Activated T-cell treated with anti-CD3 and anti-CD28 coated beads for 4 hours (primary cell): ENCODE measurements at places on chromosomes 1 and 21.

DNA sequence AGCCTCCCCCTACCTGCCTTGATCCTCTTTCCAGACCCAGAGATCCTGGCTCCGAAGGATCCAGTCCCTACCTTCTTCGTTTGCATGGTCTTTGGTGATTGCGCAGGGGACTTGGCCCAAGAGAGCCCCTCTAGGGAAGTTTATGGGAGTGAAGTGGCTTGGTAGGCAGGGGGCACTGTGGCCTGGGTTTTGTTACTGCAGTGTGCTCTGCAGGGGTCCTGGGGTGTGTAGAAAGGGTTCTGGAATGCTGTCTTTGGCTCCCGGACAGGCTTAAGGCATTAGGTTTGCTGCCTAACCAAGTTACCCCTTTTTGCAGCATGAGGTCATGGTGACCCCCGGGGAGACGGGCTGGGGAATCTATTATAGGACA, 3.8 kb downstream of the ATP8B2 start:
- DNase-seq, result no peak

DNA sequence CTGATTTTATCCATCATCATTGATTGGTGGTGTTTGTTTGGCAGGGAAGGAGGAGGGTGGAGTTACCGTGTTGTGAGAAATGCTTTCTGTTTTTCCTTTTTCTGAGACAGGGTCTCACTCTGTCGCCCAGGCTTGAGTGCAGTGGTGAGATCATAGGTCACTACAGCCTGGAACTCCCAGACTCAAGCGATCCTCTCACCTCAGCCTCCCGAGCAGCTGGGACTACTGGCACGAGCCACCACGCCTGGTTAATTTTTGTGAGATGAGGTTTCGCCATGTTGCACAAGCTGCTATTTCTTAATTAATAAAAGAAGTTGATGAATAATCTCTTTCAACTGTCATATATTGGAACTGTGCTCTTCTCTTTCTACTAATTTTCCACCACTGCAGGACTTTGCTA, 44.3 kb downstream of the HUNK start:
- no peak for DNase-seq

GRCh38 chr1:67440339-67440738, 10.1 kb upstream of the SERBP1 start:
- no peak for DNase-seq

GRCh38 chr1:203250911-203251310, 21.4 kb upstream of the CHIT1 start:
- no peak for DNase-seq

DNA sequence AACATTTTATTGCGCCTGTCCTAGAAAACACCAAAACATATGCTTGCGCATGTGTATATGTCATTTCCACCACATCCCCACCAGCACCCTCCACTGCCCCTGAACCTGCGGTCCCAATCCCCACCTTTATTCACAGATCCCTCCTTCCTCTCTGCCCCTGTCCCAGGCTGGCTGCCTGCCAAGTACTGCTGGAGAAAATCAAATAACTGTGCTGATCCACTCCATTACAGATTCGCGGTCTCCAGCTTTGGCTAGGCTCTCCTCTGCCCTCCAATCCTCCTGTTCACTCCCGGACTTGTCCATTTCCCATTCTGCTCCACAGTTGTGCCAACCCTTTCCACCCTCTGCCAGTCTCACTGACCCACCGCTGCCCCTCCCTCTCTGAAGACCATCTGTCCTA, 59.3 kb upstream of the GJB5 start:
- DNase-seq, result no peak

GRCh38 chr1:68433395-68433794, 16.4 kb downstream of the RPE65 start:
- no peak for DNase-seq

DNA sequence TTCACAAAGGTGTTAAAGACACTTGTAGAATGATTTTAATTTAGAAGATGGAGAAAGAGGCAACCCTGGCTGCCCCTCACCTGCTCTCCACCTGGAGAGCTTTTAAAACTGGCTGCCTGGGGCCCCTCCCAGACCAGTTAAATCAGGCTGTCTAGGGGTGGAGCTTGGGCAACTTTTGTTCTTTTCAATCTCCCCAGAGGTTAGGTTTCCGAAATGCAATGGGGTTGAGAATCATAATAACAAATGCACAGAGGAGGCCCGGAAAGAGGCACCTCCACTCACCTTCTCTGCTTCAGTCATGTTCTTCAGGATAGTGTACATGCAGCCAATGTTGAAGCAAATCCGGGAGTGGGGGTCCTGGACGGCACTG, 400 bp downstream of the NCF2 start:
- DNase-seq, result no peak

- no peak for DNase-seq
Observed at GRCh38 chr1:66495495-66495894, 38.5 kb upstream of the SGIP1 start.

- no peak for DNase-seq
Observed at GRCh38 chr1:192805832-192806323, 3.0 kb upstream of the RGS2 start.

DNA sequence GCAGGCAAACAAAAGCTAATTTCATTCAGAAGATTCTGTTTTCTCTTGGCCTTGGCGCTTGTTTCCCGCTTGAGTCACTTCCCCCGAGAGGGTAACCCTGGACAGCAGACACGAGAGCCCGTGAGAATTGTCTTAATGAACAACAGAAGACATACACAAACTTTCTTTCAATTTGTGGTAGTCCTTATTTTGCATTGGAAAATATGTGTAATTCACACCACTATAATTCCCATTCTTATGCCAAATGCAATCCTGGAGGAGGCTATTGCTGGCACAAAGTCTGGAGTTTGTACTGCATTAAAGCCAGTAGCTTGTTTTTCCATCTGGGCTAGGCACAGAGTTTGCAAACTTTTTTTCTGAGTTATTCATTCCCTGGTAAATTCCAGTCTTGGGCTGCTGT, 109.8 kb upstream of the IVNS1ABP start:
- DNase-seq, result no peak

DNA sequence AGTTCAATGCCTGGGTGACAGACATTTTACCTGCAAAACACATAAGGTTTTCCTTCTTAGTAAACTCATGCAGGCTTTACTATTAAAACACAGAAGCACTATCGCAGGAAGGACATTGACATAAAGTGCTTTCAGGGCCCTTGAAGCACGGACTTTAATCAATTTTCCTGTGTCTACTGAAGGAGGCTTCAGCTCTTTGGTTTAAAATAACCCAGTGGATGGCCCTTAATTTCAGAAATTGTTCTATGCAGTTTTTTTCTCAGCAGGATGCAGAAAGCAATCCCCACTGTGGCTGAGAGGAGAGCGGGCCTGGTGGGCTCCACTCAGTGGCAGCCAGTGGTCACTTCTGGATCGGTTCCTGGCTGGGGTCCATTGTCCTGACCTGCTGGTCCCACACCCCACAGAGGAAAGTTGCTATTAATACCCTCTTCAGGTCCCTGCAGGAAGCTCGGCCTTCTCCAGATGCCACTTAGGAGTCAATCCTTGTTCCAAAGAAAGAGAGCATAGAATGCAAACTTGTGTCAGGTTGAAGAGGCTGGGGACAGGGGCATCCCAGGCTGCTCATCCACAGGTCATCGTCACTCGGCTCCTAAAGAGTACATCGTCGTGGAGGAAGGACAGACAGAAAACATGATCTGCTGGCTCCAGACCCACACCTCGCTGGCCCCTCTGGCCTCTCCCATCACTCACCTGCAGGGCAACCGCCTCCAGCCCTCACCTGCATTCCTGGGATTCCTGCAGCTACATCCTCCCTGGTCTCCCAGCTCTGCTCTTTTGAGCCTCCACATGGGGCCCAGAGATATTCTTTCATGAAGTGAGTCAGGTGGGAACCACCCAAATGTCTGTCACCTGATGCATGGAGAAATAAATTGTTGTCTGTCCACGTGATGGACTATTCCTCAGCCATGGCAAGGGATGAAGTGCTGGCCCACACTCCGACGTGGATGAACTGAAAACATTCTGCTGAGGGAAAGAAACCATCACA, 153.1 kb downstream of the PSMG1 start:
- no peak for DNase-seq

DNA sequence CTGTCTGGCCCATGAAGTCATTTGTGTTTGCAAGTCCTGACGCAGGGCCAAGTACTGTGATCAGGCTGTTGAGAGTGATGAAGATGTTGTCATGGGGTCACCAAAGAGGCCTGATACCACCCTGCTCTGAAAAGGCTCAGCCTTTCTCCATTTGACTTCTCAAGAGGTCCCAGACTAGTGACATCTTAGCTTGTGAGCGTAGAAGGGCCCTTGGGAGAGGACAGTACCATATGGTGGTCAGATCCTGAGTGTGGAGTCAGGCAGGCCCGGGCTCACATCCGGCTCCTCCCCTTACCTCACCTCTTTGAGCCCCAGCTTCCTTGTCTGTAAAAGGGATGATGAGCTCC, 29.6 kb downstream of the SERINC2 start:
- DNase-seq, result no peak
